GM04503 (cell line): ENCODE measurements at places on chromosomes 12 and 14.

- no peak for DNase-seq
Observed at GRCh38 chr14:92914087-92914656, 8.8 kb upstream of the CHGA start.

- DNase-seq, result no peak
Observed at GRCh38 chr12:26276709-26277108, 81.3 kb downstream of the SSPN start.

DNA sequence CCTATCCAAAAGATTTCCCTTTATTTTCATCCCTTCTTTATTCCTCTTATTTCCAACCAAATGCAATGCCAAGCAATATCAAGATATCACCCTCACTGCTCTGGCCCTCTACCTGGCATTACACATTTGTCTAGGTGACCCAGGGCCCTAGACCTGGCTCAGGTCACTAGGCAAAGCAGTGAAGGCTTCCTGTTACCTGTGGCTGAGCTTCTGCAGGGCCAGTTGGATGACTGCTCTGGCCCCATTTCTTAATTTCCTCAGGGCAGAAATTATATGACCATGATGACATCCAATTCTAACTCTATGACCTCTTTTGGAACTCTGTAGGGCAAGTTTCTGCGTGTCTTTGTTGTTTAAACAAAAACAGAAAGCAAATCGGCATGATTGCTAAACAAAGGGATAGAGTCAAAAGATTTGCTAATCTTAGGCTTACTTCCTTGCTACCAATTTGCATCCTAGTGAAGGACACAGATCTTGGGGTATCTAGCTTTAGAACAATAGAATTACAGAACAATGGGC, 7.4 kb upstream of the CCDC198 start:
- DNase-seq, result no peak

- DNase-seq, result no peak
Observed at GRCh38 chr14:95330591-95331370, 11.1 kb upstream of the CLMN start.

DNA sequence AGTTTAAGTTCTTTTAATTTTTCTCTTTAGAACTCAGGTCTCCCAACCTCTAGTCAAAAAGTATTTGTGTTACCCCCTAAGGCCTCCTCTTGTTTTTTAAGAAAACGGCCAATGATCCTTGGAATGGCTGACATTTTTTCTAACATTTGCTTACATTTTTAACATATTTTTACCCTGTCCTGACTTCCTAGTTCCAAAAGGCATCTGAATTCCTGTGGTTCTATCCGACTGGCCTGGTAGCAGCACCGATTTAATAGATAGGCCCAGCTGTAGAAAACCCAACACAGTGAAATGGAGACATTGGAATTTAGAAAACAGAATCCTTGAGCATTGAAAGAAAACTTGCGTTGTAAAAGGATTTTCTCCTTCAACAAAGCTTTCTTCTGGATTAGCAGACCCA, 134.7 kb upstream of the GSC start:
- DNase-seq, result peak; percentile 55

- DNase-seq, result no peak
Observed at GRCh38 chr12:124603100-124603541, 35.7 kb upstream of the NCOR2 start.

GRCh38 chr14:58428118-58428683, 682 bp downstream of the KIAA0586 start:
- DNase-seq, result peak; percentile 20

- no peak for DNase-seq
Observed at GRCh38 chr12:112170971-112171596, 45.7 kb downstream of the TRAFD1 start.

GRCh38 chr12:90061809-90062208, 353.2 kb upstream of the ATP2B1 start:
- no peak for DNase-seq

DNA sequence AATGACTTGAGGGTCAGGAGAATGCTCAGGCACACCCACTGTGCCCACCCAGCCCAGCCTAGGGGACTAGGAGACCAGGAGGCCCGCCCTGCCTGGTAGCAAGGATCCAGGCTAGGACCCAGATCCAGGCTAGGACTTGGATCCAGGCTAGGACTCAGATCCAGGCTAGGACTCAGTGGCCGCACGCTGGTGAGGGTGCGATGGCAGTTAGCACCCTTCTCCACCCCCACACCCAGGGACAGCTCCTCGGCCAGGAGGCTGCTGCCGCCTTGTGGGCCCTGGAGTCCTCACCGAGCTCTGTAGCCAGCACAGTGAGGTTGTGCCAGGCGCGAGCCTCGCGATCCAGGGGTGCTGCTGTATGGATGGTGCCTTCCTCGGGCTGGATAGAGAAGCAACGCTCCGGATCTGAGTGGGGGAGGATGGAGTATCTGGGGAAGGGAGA, 5.1 kb downstream of the CDH24 start:
- no peak for DNase-seq

- DNase-seq, result no peak
Observed at GRCh38 chr12:92404259-92404894, 258.7 kb upstream of the BTG1 start.

GRCh38 chr12:27014859-27015729, 910 bp upstream of the TM7SF3 start:
- no peak for DNase-seq

GRCh38 chr14:97025722-97026121, 228.5 kb downstream of the VRK1 start:
- no peak for DNase-seq

DNA sequence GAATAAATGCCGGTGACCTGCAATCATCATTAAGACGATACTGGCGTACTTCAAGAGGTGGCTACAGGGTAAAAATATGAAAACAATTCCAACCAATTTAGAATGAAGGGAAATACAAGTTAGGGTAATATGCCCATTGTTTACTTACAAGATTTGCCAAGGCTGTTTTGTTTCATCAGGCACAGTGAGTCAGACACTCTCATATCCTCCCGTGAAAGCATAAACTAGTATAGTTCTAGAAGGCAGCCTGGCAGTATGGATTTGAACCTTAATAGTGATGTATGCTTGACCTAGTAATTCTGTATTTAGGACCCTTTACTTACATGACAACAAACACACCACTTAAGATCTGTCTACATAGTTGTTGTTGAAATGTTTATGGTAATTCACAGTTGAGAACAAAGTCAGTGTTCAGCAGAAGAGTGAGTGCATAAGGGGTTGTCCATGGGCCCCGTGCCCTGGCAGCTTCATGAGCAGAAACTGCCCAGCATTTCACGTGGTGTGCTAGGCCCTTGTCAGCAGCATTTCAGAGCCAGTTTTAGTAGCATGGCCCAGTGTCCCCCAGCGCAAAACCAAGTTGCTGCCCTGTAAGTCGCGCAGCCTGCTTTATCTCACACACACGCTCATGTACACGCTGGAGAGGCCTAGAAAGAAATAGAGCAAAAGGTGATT, 80.8 kb downstream of the EP400 start:
- DNase-seq, result no peak

DNA sequence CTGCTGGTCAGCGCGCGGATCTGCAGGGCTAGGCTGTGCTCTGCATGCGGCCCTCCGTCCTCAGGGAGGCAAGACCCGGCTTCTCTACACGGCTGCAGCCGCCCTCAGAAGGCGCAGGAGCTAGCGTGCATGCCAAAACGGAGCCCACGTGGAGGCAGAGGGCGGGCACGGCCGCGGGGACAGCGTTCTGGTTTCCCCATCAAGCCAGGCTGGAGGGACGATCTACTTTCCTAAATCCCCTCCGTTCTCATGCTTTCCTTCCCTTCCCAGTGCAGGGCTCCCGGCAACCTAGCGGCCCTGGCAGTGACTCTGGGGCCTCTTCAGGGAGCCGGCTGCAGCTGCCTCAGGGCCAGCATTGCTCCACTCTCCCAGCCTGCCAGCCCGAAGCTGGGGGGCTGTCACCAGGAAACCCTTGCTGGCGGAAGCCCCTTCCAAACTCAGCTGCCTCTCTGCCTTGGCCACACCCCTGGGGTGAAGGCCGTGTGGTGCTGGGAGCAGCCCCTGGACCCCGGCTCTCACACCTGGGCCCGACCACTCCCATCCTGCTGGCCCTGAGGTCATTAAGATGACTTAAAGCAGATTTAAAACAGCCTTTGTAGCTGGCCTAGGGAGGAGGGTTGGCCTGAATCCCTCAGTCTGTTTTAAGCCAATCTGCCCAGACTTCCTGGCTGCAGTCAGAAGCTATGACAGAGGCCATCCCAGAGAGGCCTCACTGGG, 9.2 kb upstream of the GOLGA3 start:
- no peak for DNase-seq

GRCh38 chr14:95138876-95139275, 18.5 kb downstream of the DICER1 start:
- no peak for DNase-seq

DNA sequence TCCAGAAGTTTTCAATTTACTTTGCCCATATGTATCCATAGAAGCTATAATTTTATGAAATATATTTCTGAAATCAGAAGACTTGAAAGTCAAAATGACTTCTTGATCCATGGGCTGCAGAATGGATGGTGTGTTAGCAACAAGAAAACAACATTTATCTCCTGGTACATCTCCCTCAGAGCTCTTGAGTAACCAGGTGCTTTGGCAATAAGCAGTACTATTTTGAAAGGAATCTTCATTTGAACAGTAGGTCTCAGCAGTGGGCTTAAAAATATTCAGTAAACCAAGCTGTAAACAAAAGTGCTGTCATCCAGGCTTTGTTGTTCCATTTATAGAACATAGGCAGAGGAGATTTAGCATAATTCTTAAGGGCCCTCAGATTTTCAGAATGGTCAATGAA, 100.4 kb downstream of the SLC38A1 start:
- DNase-seq, result no peak

DNA sequence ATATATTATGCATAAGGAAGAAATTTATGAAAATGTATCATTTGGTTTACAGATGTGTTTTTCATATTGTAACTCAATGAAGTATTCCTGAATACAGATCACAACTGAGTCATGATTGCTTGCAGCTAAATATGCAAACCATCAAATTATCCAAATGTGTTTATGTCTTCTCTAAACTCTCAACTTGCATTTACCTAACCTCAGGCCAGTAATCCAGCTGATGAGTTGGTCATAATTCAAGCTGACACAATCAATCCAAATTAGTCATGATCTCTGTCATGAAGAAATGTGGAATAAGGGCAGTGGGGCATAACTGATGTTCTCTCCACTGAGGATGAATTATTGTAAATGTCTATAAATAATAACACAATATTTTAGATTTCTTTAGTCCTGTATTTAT, 104.8 kb upstream of the CNTN1 start:
- no peak for DNase-seq

DNA sequence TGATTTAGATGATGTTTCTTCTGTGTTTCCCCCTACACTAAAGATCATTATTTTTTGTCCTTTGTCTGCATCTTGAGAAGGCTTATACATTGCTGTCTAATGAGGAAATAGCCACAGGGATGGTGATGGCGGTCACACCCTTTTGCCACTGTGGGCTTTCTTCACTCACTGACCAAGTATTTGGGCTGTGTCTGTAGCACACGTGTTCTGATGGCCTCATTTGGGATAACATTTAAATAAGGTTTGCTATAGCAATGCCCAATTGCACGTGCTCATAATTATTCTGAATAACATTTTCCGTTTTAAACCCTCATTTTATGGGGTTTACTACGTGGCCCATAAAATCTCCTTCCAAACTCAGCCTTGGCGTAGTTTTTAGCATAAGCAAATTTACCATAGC, 230.3 kb upstream of the PRICKLE1 start:
- DNase-seq, result no peak

DNA sequence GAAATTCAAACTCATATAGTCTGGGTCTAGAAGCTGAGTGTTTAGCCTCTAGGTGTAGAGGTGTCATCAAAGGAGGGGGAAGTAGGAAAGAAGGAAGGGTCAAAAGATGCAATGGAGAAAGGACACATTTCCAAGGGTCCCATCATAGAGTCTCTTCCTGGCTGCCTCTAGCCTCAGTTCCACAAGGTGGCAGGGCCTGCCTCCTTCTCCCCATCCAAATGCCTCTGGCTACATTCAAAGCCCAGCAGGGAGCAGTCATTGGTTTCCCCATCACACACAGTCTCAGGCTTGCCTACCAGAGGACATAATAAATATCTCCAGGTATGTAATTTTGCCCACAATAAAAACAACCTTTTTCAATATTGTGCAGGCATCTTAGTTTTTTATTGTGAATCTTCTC, 2.1 kb upstream of the CCT2 start:
- DNase-seq, result no peak

- DNase-seq, result peak; percentile 62
Observed at GRCh38 chr12:115710104-115710564, 567.4 kb downstream of the MED13L start.

- DNase-seq, result no peak
Observed at GRCh38 chr12:111024205-111024801, 103.9 kb upstream of the MYL2 start.

- peak; percentile 73 for DNase-seq
Observed at GRCh38 chr14:102500158-102500662, 9.4 kb downstream of the ANKRD9 start.

GRCh38 chr12:94071258-94071657, 77.1 kb upstream of the PLXNC1 start:
- no peak for DNase-seq

GRCh38 chr14:88848571-88848970, 24.1 kb downstream of the TTC8 start:
- no peak for DNase-seq

DNA sequence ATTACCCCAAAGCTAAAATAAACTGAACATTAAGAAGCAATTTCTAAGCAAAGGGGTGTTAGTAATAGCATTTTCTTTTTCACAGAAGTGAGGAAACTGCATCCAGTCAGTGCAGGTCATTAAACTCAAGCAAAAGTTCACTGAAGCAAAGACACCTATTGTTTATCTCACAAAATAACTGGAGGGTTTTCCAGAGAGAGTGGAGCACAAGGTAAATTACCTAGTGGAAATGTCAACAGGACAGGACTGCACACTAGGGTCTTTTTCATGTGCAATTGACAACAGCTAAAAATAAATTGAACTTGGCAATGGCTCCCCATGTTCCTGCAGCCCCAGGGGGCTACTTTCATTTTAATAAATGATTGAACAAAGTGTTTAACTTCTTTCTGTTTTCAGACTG, 742.0 kb downstream of the GALC start:
- no peak for DNase-seq

GRCh38 chr14:101489092-101489760, 72.1 kb upstream of the DIO3 start:
- no peak for DNase-seq
